ENCODE measurements at places on chromosomes 11 and 22.

- DNase-seq, result no peak
Observed at GRCh38 chr11:13053255-13053917, 44.3 kb downstream of the RASSF10 start.

DNA sequence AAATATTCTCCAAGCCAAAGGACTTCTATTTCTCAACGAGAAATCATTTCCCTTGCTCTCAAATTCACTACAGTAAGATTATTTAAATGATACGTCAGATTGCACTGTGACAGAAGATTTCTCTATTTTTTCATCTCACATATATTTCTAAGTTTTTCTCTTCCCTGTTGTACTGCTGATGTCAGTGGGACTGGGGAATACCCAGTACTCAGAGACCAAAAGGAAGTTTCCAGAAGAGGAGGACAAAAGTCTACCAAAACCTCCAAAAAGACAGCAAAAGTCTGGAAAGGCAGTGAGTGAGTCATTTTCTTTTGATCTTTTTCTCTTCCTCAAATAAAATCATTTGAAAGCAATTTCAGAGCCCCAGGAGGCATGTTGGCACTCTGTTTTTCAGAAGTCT, 149.8 kb upstream of the PITPNB start:
- DNase-seq, result no peak

- peak; percentile 22 for DNase-seq
Observed at GRCh38 chr11:60977224-60977623, 5.7 kb downstream of the CD6 start.

GRCh38 chr11:3108183-3108721, 51.0 kb upstream of the CARS1 start:
- DNase-seq, result peak; percentile 38

DNA sequence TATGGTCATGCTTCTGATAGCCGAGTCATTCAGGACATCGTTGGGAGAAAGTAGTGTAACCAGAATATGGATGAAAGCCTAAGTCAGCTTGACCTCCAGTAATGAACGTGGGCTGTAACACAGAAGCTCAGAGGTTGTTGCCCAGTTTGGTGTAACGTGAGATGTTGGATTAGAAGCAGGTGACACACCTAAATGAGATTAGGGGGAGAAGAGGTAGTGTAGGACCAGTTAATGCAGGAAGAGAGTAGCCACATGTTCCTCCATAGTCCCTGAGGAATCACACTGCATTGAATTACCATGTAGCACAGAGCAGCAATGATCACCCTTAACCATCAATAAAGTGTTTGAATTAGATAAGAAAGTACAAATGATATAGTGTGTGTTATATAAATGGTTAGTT, 20.4 kb downstream of the FBXO7 start:
- no peak for DNase-seq

GRCh38 chr11:11316651-11317230, 36.3 kb downstream of the CSNK2A3 start:
- DNase-seq, result no peak

DNA sequence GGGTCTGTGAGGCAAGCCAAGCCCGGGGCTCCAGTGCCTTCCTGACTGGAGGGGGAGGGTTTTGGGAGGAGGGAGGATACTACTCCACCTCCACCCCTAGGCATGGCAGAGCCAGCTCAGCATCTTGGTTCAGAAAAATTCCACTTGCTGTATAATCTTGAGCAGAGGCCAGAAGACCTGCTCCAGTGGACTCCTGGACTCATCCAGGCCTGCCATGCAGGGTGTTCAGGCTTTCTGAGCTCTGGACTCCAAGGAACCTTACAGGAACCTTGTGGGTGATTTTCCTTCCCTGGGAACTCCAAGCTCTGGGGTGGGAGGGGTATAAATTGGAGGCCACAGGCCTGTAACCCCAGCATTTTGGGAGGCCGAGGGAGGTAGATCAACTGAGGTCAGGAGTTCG, 9.4 kb downstream of the CSDC2 start:
- no peak for DNase-seq

GRCh38 chr22:45686004-45686403, 14.4 kb downstream of the ATXN10 start:
- no peak for DNase-seq

DNA sequence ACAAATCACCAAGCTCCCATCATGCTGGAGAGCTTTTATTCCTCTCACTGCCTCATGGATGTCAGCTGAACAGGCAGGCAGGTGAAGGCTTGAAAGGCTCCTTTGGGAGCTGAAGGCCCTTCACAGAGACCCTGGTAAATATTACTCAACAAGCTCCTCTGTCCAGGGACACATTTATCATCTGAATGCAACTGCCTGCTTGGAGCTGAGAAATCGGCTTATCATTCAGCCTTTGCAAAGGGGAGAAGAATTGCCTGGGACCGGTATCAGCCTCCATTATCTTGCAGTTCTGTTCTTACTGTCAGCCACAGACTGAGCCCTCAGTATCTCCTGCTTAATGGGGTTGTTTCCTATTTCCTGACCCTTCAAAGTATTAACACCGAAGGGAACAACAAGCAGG, 113.8 kb upstream of the PITPNB start:
- DNase-seq, result peak; percentile 39

GRCh38 chr22:43567691-43568324, 156.0 kb downstream of the MPPED1 start:
- no peak for DNase-seq

DNA sequence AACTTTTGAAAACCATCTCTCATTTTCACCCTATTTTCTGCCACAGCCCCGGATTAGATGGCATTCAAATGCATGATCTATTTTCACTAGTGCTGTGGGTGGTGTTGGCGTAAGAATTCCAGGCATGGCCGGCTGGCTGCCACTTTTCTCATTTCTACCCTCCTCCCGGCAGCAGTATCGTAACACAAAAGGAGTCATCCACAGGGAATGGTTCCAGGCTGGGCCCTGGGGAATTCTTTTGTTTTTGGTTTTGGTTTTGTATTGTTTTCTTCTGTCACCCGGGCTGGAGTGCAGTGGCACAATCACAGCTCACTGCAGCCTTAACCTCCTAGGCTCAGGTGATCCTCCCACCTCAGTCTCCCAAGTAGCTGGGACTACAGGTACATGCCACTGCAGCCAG, 13.8 kb downstream of the JAML start:
- DNase-seq, result peak; percentile 82

- no peak for DNase-seq
Observed at GRCh38 chr22:19933341-19934241, 8.0 kb upstream of the COMT start.

GRCh38 chr11:41118521-41118920, 340.9 kb downstream of the LRRC4C start:
- DNase-seq, result no peak

- DNase-seq, result no peak
Observed at GRCh38 chr11:12023015-12023414, 14.6 kb upstream of the DKK3 start.

DNA sequence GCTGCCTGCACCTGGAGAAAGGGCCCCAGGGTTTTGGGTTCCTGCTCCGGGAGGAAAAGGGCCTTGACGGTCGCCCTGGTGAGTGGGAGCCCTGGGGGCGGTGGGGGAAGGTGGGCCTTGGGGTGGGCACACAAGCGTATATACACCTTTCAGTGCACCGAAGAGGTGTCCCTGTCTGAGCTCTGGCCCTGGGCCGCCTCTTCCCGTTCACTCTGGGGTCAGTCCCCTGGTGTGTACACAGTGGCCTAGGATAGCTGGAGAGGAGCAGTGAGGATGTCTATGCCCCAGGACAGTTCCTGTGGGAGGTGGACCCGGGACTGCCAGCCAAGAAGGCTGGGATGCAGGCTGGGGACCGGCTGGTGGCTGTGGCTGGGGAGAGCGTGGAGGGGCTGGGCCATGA, 2.8 kb downstream of the NHERF4 start:
- DNase-seq, result peak; percentile 38

DNA sequence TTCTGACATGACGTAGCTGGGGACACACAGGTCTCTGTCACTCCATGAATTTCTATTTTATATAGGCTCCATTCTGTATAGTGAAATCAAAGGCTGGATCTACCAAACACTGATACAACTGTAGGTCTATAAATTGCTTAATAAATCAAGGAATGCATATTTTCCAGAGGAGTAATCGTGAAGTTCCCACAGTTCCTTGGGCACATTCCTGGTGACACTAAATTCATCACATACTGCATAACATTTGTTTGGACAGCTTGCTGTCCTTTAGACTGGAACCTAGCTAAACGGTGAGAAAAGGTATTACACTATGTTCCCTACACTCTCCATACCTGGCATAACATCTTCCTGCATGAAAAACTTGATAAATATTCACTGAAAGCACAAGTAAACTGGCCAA, 41.6 kb upstream of the UCP3 start:
- no peak for DNase-seq

GRCh38 chr11:57163160-57163868, 18.4 kb upstream of the LRRC55 start:
- no peak for DNase-seq

- peak; percentile 94 for DNase-seq
Observed at GRCh38 chr11:69437001-69437875, 44.2 kb upstream of the LINC01488 start.

DNA sequence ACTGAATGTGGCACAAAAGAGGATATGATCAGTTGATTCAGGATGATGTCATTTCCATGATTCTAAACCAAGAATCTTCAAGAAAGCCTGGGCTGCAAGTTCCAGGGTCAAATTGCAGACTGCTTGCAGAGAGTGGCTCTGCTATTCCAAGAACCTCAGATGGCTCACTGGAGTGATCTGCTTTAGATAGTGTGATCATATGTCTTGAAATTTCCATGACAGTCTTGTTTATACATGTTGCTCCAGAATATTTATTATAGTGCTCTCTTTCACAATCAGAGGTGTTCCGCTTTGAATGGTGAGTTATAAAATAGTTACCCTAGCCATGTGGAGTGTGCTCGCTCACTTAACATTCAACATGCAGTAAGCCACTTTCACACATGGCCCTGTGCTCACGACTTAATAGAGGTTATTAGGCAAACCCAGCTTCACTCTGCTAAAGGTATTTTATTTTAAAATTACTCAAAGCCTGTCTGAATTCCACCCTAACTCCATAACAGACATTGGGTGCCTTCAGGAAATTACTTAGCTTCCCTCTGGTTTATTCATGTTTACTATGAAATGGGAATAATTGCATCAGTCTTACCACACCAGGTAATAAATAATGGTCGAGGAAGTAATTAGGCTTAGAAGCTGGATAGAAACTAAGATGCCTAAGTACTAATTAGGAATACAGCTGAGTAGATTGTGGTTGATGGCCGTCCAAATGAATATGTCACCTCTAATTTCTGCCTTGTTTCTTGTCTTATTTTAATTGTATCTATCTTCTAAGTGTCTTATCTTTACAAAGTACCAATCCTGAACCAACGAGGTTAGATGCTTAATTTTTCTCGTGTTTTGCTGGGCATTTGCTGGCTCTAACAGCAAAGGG, 187.9 kb downstream of the ETS1 start:
- no peak for DNase-seq

GRCh38 chr22:17012267-17012666, 4.2 kb upstream of the GAB4 start:
- DNase-seq, result no peak

DNA sequence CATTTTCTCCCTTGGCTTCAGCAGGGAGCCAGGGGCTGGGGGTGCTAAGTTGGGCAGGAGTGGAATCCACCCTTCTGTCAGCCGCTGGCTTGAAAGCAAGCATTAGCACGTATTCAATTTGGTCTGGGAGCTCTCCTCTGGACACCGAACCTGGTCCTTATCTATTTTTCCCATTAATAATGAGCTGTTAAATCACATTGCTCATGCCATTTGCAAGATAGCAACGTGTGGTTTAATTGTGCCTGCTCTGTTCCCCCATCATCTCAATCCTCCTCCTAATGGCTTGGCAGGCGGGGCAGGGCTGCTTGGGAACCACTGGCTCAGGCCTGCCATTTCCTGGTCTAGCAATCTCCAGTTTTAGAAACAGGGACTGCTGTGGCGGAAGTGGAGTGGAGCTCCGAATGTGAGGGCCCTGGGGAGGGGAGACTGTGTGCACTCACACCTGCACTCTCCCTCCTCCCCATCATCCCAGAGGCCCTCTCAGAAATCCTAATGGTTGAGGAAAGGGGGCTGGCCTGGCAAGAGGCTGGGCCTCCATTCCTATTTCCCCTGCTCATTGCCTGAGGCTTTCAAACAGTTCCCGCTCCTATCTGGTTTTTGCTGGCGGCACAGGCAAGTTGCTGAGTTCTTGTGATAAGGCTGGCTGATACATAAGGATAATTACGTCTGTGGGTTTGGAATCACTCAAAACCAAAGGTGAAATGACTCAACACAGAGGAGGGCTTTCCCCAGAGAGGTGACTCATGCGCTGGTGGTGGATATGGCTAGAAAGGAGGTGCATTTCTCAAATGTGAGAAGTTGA, 201.2 kb upstream of the E2F8 start:
- no peak for DNase-seq

DNA sequence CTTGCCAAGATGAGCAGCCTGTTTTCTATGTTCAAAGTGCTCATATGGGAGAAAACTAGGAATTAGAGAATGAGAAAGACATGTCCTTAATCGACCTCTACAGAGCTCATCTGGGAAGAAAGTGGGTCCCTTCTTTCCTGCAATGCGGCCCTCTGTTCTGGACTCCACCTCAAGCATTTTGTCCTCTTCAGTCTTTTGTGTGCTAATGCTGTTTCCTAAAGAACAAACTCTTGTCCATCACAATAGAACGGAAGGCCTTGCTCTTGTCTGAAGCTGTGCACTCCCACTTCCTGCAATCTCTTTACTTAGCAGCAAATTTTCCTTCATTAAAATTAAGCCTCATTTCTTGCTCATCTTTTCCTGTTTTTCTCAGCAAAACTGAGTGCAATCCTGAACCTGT, 206.6 kb downstream of the OPCML start:
- no peak for DNase-seq

GRCh38 chr11:125313271-125314219, 149.0 kb downstream of the PKNOX2 start:
- no peak for DNase-seq

DNA sequence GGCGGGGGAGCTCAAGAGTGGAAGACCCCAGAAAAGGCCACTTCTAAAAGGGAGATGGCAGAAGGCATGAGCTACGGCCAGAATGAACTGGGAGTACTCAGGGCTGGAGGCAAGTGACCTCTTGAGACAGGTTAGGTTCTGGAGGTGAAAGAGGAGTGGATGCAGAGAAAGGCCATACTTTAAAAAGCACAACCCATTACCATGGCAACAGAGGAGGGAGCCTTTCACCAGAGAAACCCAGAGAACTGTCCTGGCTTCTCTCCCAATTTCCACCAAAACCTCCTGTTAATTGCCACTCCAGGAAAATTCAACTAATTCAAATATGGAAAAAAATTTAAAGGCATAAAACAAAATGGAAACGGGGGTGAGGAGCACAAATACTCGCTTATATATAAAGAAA, 15.8 kb downstream of the A4GALT start:
- DNase-seq, result no peak

- peak; percentile 97 for DNase-seq
Observed at GRCh38 chr11:64356498-64357411, 2.2 kb upstream of the RPS6KA4 start.

GRCh38 chr22:50190182-50190940, 4.6 kb downstream of the TRABD start:
- peak; percentile 92 for DNase-seq

GRCh38 chr11:45877845-45878244, 7.6 kb upstream of the MAPK8IP1 start:
- DNase-seq, result no peak
